Activated T-cell treated with anti-CD3 and anti-CD28 coated beads, Interleukin-2, amount 50 U/mL, for 48 hours (primary cell): ENCODE measurements at places on chromosomes 4 and X.

GRCh38 chrX:11437642-11438379, 144.6 kb downstream of the AMELX start:
- DNase-seq = no peak

GRCh38 chrX:39897741-39898097, 200.0 kb downstream of the BCOR start:
- DNase-seq = no peak

GRCh38 chr4:4247696-4248028, 361 bp downstream of the TMEM128 start:
- DNase-seq = no peak

DNA sequence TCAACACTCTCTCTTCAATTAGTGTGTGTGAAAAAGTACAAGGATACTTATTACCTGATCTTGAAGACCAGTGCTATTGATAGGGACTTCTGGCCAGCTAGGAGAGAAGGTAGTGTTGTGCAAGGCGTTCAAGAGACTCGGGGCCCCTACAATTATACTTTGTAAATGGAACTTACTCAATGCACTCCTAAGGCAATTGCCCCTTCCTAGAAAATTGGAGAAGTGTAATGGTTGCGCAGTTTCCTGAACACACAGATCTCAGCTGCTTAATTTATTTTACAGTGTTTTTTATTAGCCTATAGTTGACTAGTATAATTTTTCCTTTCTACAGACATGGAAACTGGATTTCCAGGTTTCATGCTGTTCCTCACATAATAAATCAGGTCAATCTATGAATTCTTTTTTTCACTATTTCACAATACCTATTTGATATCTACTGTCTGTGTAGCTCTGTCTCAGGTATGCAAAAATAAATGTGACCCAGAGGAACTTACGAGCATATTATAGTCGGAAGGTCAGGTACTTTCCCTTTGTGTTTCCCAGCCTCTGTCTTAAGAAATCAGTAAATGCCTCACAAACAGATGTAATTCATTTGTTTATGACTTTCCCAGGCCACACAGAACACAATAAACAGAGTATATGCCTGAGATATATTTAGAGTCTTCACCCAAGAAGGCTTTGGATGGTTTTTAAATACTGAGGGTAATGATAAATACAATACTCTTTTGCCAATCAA, 89.1 kb upstream of the TET2 start:
- DNase-seq = no peak

GRCh38 chr4:79638735-79639134, 230.7 kb upstream of the GK2 start:
- no peak for DNase-seq

- peak; percentile 1 for DNase-seq
Observed at GRCh38 chr4:184348311-184349233, 125.8 kb downstream of the IRF2 start.

DNA sequence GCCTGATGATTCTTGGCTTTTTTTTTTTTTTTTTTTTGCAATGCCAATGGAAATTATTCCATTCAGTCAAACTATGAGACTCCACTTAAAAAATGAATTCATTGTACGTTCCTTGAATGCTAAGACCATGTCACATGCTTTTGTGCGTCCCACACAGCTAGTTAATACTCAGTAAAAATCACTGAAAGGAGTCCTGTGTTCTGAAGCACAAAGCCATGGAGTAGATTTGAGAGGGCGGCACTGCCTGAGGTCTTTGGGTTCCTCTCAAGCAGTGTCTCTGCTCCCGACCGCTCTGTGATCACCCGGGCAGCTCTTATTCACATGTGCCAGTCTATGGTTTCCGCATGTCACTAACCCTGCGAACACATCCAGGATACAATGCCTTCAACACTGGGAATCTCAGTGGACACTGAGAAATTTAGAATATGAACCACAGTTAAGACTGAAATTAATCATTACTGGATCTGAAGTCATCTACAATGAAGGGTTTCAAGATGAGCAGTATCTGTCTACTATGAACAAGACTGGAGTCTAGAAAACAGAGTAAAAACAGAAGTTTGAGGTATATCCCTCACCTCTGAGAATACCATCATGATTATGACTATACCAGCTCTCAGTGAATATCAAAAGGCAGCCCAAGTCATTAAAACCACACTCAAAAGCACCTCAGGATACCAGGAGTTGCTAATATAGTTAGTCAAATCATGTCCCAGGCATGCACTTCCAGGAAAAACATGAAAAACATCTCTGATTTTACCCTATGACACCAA, 193.0 kb downstream of the MGST2 start:
- DNase-seq = peak; percentile 59

DNA sequence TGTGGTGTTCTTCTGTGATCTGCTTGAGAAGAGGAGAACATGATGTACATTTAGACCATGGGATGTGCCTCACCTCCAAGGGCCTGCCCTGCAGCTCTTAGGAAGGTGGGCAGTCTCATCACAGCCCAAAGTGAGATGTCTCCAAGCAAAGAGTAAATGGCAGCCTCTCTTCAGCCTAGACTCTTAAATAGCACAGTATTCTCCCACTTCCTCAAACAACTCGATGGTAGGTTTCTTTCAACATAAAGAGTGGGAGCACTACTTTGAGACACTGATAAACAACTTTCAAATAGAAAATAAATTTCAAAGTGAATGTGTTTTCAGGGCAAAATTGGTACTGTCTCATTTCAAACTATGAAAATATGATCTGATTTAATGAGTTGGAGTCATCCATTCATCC, 35.2 kb downstream of the EDNRA start:
- DNase-seq = no peak

DNA sequence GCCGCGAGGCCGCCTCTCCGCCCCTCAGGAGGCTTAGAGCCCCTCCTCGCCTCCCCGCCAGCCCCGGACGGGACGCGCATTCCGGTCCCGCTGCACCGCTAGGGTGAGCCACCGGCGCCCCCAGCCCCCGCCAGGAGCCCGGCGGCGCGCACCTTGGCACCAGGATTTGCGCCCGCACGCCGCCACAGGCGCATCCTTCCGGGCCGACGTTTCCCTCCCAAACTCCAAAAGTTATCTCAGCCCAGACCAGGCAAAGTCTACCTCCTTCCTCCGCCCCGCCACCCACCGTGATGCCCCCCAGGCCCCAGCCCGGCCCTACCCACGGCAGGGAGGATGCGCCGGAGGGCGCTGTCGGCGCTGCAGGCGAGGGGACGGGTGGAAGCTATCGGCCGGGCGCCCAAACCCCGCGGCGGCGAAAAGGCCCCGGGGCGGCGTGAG, 538 bp downstream of the SCML2 start:
- peak; percentile 37 for DNase-seq

- DNase-seq = no peak
Observed at GRCh38 chr4:95263391-95263790, 285.4 kb downstream of the UNC5C start.

- DNase-seq = no peak
Observed at GRCh38 chr4:153421941-153422340, 44.2 kb upstream of the TMEM131L start.

DNA sequence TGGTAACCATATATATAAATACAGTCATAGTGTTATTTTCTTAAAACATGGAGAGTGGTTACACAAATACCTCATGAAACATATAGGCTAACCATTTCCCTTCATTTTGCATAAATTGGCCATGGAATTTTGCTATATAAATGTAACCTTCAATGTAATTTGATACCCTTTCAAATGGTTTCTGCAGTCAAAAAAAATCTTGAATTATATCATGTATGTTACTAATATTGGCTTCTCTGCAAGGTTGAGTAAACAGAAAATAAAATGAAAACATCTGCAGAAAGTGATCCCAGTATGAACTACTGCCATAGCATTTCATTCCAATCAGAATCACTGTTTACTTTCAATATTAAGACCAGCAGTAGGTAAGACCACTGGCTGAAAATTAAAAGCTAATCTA, 1165.9 kb upstream of the TENM3 start:
- no peak for DNase-seq

- no peak for DNase-seq
Observed at GRCh38 chrX:17613979-17614588, 123.2 kb upstream of the SCML1 start.

DNA sequence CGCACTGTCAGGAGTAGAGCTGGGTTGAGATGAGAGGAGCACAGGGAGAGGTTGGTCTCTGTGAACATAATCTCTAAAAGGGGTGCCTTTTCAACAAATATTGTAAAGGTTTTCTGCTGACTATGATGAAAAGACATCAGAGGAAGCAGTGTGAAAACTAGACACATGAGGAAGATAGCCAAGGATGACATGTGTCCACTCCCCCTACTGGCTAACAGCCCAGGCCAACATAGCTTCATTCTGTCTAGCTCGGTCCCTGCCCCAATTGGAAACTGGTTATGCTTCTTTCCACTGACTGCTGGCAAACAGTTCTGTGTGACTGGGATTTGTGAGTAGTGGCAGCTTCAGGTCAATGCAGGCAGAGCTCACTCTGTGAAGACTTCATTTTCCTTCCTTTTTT, 115.4 kb upstream of the ESX1 start:
- no peak for DNase-seq

GRCh38 chrX:71809886-71810285, 46.7 kb downstream of the CXorf49B start:
- DNase-seq = no peak

DNA sequence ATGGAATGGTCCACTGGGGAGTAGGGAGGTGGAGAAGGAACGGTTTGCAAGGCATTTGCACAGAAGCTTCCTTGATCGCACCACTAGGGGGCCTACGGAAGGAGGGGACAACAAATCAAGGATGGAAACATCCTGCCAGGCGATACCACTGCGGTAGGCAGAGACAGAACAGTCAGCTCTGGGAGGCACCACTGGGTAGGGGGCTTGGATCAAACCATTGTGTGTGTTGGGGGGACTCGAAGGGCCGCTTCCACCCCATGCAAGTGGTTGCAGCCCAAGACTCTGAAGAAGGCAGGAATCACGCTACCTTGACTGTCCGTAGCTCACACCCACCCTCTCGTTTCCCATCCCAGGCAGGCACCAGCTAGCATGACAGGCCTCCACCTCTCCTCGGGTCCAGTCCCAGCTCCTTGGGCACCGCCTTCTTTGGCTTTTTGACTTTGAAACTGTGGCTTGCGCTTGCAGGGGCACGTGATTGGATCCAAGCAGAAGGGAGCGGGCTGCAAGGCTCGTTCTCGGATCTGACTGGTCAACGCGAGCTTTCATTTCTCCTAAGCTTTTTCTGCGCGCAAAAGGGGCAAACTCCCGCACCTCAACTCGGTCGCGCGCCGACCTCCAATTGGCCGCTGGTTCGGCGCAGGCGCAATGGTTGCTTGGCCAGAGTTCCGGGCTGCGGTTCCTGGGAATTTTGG, 28.4 kb downstream of the GAGE1 start:
- DNase-seq = peak; percentile 50

DNA sequence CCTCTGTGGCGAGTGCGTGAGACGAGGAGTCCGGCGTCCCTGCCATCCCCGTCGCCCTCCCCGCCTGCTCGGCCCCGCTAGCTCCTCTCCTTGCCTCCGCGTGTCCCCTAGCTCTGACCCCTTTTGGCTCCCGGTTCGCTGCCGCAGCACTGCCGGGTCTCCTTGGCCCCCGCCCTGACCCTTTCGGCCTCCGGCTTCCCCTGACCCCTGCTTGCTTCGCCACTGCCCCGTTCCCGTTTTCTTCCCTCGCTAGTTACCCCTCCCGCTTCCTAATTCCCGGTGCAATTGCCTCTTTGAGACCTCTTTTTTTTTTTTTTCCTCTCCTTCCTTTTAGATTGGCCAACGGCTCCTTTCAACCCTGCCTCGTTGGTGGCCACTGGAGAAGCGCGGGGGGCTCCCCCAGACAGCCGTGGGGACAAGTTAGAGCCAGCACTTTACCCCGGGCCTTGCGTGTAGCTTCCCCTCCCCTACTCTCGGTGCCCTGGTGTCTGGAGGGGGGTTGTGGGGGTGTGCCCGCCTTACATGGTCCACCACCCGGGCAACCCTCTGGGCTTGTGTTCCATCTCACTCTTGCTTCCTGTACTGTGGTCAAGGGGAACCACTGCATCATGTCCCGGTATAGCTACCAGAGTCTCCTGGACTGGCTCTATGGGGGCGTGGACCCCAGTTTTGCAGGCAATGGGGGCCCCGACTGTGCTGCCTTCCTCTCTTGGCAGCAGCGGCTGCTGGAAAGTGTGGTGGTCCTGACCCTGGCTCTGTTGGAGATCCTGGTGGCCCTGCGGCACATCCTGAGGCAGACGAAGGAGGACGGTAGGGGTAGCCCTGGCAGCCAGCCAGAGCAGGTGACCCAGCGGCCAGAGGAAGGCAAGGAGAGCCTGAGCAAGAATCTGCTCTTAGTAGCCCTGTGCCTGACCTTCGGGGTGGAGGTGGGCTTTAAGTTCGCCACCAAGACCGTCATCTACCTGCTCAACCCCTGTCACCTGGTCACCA, 548 bp downstream of the TMEM164 start:
- no peak for DNase-seq

GRCh38 chr4:4415107-4415805, 28.4 kb downstream of the NSG1 start:
- DNase-seq = no peak

DNA sequence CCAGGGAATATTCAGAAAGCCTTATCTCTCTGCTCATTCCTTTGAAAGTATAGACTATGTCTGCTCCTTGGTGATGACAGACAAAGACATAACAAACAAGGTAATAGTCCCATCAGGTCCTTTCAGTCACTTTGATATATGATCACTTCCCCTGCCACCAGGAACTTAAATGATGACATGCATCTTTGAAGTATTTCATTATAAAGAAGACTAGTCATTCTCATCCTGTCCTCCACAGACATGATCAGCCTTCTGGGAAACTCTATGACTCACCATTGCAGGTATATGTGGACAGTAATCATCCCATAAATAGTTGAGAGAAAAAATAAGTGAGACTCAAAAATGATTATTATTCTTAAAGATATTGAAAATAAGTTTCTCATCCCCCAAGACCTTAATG, 117.5 kb upstream of the VCX2 start:
- no peak for DNase-seq

GRCh38 chr4:182778222-182778982, 138.8 kb downstream of the DCTD start:
- DNase-seq = no peak

DNA sequence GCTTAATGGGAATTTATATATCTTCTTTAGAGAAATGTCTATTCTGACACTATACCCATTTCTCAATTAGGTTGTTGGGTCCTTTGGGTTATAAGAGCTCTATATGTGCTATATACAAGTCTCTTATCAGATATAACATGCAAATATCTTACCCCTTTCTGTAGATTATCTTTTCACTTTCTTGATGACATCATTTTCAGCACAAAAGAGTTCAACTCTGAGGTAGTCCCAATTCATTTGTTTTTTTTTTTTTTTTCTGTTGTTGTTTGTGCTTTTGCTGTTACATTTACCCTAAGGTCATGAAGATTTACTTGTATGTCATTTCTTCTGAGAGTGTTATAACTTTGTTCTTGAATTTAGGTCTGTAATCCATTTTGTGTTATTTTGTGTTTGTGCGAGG, 326.4 kb downstream of the CENPC start:
- DNase-seq = no peak

GRCh38 chr4:18343581-18343980, 322.0 kb upstream of the LCORL start:
- no peak for DNase-seq

- DNase-seq = no peak
Observed at GRCh38 chr4:76821641-76822040, 76.3 kb downstream of the SOWAHB start.
